ENCODE measurements at places on chromosomes 5 and 9.

- no peak for DNase-seq
These were observed 6.2 kb downstream of the PCSK1 start for GRCh38 chr5:96426831-96427230.

DNA sequence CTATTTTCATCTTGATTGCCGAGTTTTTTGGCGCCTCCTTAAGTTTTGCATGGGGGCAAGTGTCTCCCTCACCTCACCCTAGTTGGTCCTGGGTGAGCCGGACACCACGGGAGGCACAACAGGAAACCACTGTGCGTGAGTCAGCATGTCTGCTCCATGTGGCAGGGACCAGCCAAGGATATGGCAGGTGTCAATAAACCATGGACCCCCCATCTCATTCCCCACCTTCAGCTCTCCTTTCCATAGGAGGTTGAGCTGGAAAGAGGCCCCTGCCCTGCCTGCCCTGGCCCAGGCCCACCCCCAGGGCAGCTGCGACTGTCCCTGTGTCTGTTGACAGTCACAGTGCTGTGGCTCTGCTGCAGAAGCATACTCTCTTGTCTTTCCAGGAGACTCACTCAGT lies 3.1 kb downstream of the SPACA9 start:
- DNase-seq, result no peak

- DNase-seq, result no peak
These were observed 385.2 kb downstream of the FAM170A start for GRCh38 chr5:120014535-120014934.

DNA sequence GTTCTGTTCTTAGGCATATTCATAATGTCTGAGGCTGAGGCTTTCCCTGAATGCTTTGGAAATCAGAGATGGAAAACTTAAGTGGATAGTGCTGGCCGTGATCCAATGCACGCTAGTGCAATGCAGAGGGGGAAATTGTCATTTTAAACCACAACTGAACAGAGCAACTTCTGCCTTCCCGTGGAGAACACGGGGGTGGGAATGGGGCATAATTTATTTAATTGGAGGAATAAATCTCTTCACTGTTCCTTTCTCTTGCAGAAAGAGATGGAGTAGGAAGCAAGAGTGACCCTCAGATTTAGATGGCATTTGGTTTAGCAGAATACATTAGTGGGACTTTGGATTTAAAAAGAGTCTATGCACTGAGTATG lies 22.9 kb upstream of the NREP start:
- DNase-seq, result no peak

GRCh38 chr9:136313111-136314055 lies 9.5 kb upstream of the CCDC187 start:
- DNase-seq, result no peak

- peak; percentile 87 for DNase-seq
These were observed 60.1 kb downstream of the RGS3 start for GRCh38 chr9:113523421-113524141.

DNA sequence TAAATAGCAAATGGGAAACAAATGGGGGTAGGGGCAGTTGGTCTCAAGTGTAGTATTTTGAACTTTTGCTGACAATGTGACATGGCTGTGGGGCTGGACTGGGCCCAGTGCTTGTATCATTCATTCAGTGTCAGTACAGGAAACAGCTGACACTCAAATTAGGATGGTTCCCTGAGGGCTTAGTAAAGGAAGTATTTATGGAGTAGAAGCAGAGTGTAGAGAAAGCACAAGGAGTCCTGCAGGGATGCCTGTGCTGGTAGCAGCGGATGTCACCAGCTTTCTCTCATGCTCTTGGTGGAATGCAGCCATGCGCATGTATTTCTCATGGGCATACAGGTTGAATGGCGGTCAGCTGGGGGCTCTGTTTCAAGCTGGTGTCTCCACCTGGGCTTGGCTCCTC lies 72.9 kb upstream of the SLC44A1 start:
- DNase-seq, result no peak

GRCh38 chr9:98502976-98503325 lies 205.8 kb downstream of the GABBR2 start:
- DNase-seq, result no peak

DNA sequence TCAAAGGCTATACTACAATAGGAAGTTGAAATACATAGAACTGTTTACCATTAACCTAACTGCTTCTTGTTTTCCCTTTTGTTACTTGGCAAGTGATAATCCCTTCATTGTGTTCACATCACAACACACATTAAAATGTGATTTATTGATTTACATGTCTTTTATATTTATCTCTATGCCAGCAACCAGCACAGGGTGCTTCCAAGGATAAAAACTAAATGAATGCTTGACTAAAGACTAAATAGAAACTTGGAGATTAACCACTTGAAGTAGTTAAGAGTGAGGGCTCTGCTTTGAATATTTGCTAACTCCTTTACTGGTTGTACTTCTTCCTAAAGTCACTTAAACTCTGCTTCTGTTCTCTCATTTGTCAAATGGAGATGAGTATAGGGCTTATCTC lies 1730.6 kb downstream of the EFNA5 start:
- DNase-seq, result no peak

DNA sequence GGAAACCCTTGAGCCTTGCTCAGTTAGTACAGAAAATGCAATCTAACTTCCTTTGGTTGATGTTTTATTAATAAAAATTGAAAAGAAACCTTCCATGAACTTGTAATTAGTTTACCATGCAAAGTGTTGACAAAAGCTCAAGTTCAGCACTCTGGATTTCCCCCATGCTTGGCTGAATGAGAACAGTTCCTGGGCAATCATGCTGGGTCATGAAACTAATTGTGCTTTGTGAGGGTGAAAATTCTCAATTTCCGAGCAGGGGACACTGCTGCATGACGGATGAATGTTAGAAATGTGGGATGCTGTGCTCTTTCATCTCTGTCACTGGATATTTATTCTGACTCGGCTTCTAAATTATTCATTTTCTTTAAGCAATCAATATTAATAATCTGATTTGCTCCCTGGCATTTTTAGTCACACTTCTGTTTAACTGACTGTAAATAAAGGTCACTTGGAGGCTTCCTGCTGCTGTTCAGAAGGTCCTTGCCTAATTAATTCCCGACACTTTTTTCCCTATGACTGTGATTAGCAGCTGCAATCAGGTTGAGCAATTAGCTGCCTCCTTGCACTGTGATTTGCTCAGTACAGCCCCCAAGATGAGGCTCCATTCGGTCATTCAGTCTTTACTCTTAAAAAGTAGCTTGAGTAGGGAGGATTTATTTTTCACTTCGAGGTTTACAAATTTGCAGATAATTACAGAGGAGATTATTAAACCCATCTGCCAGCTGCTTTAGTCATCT lies 678.1 kb upstream of the ZNF608 start:
- no peak for DNase-seq

- no peak for DNase-seq
These were observed 13.8 kb downstream of the RALGDS start for GRCh38 chr9:133107245-133107722.

DNA sequence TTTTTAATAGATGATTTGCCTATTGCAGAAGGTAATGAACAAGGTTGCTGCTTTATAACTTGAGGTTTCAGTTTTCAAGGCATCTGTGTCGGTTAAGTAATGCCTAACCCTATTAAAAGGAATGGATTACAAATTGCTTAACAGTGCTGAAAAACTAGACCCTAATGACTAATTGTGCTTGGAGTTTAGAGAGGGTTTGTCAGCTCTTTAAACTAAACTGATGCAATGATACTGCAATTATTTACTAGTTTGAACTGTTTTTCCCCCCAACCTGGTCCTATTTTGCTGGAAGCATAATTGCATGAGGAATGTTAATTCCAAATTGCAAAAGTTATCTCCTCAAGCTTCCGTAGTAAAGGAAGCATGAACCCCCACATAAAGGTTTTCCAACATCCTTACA lies 39.3 kb upstream of the TLX3 start:
- no peak for DNase-seq

- DNase-seq, result no peak
These were observed 89.1 kb upstream of the SLC30A5 start for GRCh38 chr5:69004676-69005075.

- no peak for DNase-seq
These were observed 154.5 kb downstream of the NR3C1 start for GRCh38 chr5:143248822-143249579.

GRCh38 chr5:177005619-177006264 lies 837 bp downstream of the UIMC1 start:
- peak; percentile 79 for DNase-seq

GRCh38 chr9:7799944-7800285 lies 337 bp upstream of the DMAC1 start:
- no peak for DNase-seq

DNA sequence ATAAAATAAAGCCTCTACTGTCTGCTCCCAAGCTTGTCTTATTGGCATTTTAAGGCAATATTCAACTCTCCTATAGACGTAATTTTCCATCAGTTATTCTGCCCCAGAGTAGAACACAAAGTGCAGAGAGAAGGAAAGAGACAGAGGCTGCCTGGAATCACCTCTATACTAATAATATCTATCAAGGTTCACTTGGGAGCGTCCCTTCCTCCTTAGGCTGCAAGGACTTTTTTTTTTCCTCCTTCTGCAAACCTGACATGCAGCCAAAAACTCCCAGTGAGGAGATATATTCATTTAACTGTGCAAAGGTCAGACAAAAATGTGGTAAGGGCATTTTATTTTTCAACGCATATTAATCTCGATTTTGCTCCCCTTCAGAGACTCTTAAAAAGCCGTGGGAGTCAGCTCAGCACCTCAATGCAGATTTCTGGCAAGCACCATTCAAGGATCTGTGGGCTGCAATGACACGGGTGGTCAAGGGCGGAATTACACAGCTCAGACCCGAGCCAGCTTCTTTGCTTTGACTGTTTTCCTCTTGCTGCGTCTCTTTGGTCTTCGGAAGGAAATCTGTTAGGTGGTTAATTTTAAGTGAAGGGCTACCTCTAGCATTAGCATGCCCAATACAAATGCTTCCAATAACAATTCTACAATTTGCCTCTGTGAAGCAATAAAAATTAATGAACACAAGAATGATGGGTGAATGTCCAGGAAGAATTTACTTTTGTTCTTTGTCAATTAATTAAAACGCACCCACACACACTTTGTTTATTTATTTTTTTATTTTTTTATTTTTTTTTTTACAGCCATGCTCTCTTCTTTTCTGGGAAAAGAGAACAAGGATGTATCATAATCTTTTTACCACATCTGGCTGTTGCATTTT lies 587.7 kb upstream of the GRAMD2B start:
- no peak for DNase-seq

- DNase-seq, result no peak
These were observed 564.0 kb upstream of the KLF4 start for GRCh38 chr9:108053555-108054061.

GRCh38 chr5:139212486-139212885 lies 14.3 kb upstream of the SIL1 start:
- no peak for DNase-seq

- no peak for DNase-seq
These were observed 58.3 kb downstream of the NRG2 start for GRCh38 chr5:139984816-139985215.
